Left ventricle myocardium inferior (tissue), 1 donor: ENCODE measurements at places on chromosomes 12 and 14. TPM values are rescaled to one million over a fixed set of nuclear protein-coding genes. Genes with fewer than 3 reads are reported as not detected.
A peak's percentile ranks its signal among the peaks of the same experiment; 100 is the strongest.

- peak overlapping the region; percentile 75 for H3K4me3 ChIP-seq
- peak overlapping the region; percentile 84 for H3K27ac ChIP-seq
- no peak for DNase-seq
- no peaks in the 10 kb centered on the region for H3K36me3 ChIP-seq
Observed at GRCh38 chr14:45084946-45085346, 1.0 kb downstream of the PRPF39 start.

LRTM2 gene
- not detected for total RNA-seq

GRCh38 chr14:21087294-21088091, 11.0 kb downstream of the ZNF219 start:
- peaks cover 90% of the 10 kb centered on the region for H3K36me3 ChIP-seq
- no peaks in the 10 kb centered on the region for H3K27me3 ChIP-seq
- peak overlapping the region; percentile 27 for H3K27ac ChIP-seq
- peaks cover 16% of the 10 kb centered on the region for H3K4me1 ChIP-seq

TEX52 gene
- total RNA-seq: not detected

- H3K27me3 ChIP-seq: no peaks in the 10 kb centered on the region
- DNase-seq: no peak
- no peaks in the 10 kb centered on the region for H3K36me3 ChIP-seq
- peaks cover 46% of the 10 kb centered on the region for H3K4me1 ChIP-seq
Observed at GRCh38 chr12:120532701-120533238, 1.4 kb upstream of the RNF10 start.

DNA sequence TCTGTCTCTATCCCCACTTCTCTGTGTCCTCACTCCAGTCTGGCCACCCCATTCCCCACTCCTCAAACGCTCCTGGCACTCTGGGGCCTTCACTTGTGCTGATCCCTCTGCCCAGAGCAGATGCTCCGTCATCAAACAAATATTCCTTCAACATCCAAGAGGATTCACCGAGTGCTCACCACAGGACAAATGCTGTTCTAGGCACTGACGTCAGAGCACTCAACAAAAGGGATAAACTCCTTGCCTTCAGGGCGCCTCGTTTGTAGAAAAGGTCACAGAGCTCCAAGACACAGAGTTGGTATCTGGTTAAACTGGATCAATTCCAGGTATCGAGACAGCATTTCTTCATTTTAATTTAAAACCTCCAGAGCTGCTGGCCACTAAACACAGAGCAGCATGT, 35.3 kb downstream of the PSMC1 start:
- no peaks in the 10 kb centered on the region for H3K27me3 ChIP-seq
- DNase-seq: no peak
- H3K36me3 ChIP-seq: peaks cover 59% of the 10 kb centered on the region
- H3K27ac ChIP-seq: no peak overlapping the region

DNA sequence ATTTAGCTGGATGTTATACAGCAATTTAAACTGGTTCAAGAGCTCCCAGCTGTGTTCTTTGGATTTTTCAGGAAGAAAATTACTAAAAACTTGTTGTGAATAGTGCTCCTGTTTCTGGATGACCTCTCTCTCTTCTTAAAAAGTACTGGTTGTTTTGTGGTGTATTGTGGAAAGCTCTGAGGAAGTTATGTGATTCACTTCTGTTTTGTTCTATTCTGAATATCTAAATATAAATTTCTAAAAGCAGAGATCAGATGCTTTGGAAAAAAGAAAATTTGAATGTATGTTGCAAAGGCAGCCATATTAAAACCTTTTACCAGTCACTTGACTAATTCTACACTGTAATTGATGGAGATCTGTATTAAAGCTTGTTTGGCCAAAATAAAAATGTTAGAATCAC, 3.4 kb upstream of the C3AR1 start:
- no peaks in the 10 kb centered on the region for H3K36me3 ChIP-seq
- H3K27me3 ChIP-seq: no peaks in the 10 kb centered on the region
- H3K4me1 ChIP-seq: no peaks in the 10 kb centered on the region

GOLT1B gene
- total RNA-seq: 17.5 TPM

GRCh38 chr12:110581931-110582275, 1.2 kb downstream of the PPTC7 start:
- H3K4me3 ChIP-seq: peak overlapping the region; percentile 75
- H3K4me1 ChIP-seq: peaks cover 88% of the 10 kb centered on the region
- H3K36me3 ChIP-seq: no peaks in the 10 kb centered on the region
- DNase-seq: no peak

MFAP5 gene
- 55.8 TPM for total RNA-seq

- H3K27me3 ChIP-seq: no peaks in the 10 kb centered on the region
- DNase-seq: no peak
- H3K36me3 ChIP-seq: no peaks in the 10 kb centered on the region
- H3K4me3 ChIP-seq: no peak overlapping the region
Observed at GRCh38 chr14:38947343-38947742, 155.7 kb downstream of the SEC23A start.

GALNT16 gene
- total RNA-seq: 70.5 TPM

- no peak overlapping the region for H3K4me3 ChIP-seq
- no peaks in the 10 kb centered on the region for H3K27me3 ChIP-seq
- H3K27ac ChIP-seq: peak overlapping the region; percentile 66
- H3K36me3 ChIP-seq: peaks cover 19% of the 10 kb centered on the region
Observed at GRCh38 chr12:32847287-32847686, 49.3 kb downstream of the PKP2 start.

KRT78 gene
- not detected for total RNA-seq

GRCh38 chr12:119713551-119714031, 45.7 kb downstream of the PRKAB1 start:
- no peaks in the 10 kb centered on the region for H3K36me3 ChIP-seq
- H3K27ac ChIP-seq: no peak overlapping the region
- H3K4me3 ChIP-seq: no peak overlapping the region
- H3K4me1 ChIP-seq: peaks cover 14% of the 10 kb centered on the region
- DNase-seq: no peak

- no peaks in the 10 kb centered on the region for H3K36me3 ChIP-seq
- DNase-seq: no peak
- peaks cover 8% of the 10 kb centered on the region for H3K27me3 ChIP-seq
- H3K4me1 ChIP-seq: no peaks in the 10 kb centered on the region
- no peak overlapping the region for H3K4me3 ChIP-seq
- H3K27ac ChIP-seq: no peak overlapping the region
Observed at GRCh38 chr12:34287437-34287836, 265.1 kb downstream of the ALG10 start.

GCH1 gene
- total RNA-seq: 1.7 TPM

DNA sequence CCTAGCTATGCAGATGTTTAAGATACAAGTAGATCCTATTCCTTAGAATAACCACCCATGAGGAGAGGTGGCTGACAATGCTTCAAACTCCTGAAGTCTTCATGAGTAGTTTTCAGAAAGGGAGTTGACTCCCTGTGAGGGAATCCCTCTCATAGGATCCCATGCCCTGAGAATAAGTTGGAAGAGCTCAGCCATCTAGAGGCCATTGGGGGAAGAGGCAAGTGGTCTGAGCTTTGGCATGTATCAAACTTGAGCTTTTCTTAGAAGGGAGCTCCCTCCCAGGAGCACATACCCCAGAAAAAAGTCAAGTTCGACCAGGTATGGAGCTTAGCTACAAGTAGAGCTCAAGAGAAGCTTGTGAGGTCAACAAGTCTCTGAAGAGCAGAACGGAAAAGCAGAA, 165.7 kb upstream of the RBM19 start:
- H3K4me1 ChIP-seq: no peaks in the 10 kb centered on the region
- H3K36me3 ChIP-seq: no peaks in the 10 kb centered on the region
- no peak overlapping the region for H3K4me3 ChIP-seq
- peaks cover 53% of the 10 kb centered on the region for H3K27me3 ChIP-seq

- peak; percentile 69 for DNase-seq
- no peak overlapping the region for H3K4me3 ChIP-seq
- peaks cover 25% of the 10 kb centered on the region for H3K27me3 ChIP-seq
- peak overlapping the region; percentile 82 for H3K27ac ChIP-seq
- H3K4me1 ChIP-seq: peaks cover 2% of the 10 kb centered on the region
- H3K36me3 ChIP-seq: no peaks in the 10 kb centered on the region
Observed at GRCh38 chr14:91883753-91884152, 16.4 kb upstream of the TC2N start.

DNA sequence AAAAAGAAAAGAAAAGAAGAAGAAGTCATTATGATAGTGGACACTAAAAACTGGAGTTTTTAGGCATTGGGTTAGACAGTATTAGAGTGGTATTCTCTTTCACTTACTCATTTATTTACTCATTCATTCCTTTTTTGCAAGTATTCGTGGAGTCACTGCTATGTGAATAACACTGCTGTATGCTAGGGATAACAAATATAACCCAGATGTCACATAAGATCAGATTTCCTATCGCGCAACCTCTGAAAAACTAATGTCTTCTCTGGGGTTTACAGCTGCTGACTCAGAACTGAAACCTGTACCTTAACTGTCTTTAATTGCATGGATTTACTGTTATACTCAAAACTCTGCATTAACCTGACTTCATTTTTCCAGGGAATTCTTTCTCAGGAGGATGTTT, 353.7 kb downstream of the LRIG3 start:
- H3K36me3 ChIP-seq: no peaks in the 10 kb centered on the region
- H3K4me3 ChIP-seq: no peak overlapping the region
- no peaks in the 10 kb centered on the region for H3K27me3 ChIP-seq
- DNase-seq: no peak

ACVRL1 gene
- total RNA-seq: 36.9 TPM

ATL1 gene
- 1.6 TPM for total RNA-seq

DNA sequence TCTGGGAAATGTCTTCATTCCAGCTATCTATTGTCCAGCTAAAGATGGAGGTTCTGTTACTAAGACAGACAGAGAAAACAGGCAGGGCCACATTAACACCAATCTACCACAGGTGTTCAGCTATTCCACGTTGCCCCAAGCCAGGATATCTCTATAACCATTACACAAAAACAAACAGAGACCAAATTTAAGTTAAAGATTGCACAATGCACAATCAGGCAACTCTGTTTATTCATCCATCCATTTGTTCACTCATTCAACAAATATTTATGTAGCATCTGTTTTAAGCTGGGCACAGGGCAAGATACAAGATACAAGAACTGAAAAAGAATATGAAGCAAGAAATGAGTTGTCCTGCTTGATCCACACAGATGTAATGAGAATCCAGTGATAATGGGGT, 629.0 kb downstream of the MED13L start:
- no peak overlapping the region for H3K4me3 ChIP-seq
- H3K4me1 ChIP-seq: no peaks in the 10 kb centered on the region
- DNase-seq: no peak
- H3K27me3 ChIP-seq: peaks cover 14% of the 10 kb centered on the region

CD163 gene
- total RNA-seq: 44.7 TPM

GRCh38 chr12:53074283-53074998, 4.7 kb downstream of the SPRYD3 start:
- H3K27ac ChIP-seq: peak overlapping the region; percentile 100
- H3K4me1 ChIP-seq: peaks cover 77% of the 10 kb centered on the region
- peaks cover 30% of the 10 kb centered on the region for H3K36me3 ChIP-seq
- no peaks in the 10 kb centered on the region for H3K27me3 ChIP-seq
- no peak for DNase-seq
